Daoy (cell line): ENCODE measurements at places on chromosomes 12 and 14. TPM values are rescaled to one million over a fixed set of nuclear protein-coding genes. Genes with fewer than 3 reads are reported as not detected.

DNA sequence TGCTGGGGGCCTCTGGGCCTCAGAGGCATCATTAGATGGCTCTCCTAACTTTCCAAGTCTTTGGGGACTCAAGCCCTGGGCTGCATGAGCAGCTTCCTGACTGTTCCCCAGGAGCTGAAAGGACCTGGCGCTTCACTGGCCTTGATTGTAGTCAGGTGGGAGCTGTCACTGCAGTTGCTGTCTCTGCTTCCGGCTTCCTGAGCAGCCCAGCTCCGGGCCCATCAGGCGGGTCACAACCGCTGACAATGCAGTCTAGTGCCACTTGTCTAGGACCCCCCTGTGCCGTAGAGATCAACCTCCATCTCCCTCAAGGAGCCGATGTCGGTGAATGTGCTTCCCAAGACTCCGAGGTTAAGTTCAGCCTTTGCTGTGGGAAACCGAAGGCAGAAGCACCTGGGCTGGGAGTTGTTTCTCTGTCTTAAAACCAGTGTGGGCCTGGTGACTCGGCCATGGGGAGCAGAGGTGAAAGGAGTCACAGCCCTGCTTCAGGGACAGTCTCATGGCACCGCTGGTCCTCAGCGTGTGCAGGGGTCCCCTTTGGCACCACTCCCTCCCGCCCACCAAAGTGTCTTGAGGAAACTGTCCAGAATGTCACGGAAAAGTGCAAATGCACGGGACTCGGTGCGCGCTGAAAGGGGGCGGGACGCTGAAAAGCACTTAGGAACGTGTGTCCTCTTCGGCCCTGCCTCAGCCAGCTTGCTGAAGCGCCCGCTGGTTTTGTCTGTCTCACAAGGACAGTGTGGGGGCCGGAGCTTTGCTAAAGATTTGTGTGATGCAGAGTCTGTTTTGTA is 44.8 kb downstream of the PRIMA1 start:
- DNase-seq = no peak

Gene PTGER2
- total RNA-seq = 6.5 and 7.0 TPM in 2 replicates

Gene TCL1B
- total RNA-seq = 0.11 and 0.42 TPM in 2 replicates

Gene LMO3
- 0.33 and 1.1 TPM in 2 replicates for total RNA-seq

Gene KRT2
- total RNA-seq = 0.03 and 0.40 TPM in 2 replicates

Gene KIF26A
- 1.7 and 1.8 TPM in 2 replicates for total RNA-seq

DNA sequence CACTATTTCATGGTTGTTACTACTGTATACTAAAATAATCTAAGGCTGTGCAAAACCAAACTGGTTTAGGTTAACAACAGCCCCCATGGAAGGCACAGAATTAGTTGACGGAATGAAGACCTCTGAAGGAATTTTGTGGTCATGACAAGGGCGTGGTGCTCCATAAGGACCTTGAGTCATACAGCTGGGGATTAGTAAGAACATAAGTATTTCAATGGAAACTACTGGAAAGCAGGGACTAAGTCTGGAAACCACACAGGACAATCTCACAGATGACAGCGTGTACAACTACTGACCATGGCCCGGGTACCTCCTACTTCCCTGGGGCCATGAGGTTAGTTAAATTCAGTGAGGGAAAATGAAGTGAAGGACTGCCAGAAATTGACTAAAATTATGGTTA is 98.5 kb upstream of the PLEKHA5 start:
- DNase-seq = peak; percentile 83

Gene BRF1
- total RNA-seq = 39.9 and 41.7 TPM in 2 replicates

DNA sequence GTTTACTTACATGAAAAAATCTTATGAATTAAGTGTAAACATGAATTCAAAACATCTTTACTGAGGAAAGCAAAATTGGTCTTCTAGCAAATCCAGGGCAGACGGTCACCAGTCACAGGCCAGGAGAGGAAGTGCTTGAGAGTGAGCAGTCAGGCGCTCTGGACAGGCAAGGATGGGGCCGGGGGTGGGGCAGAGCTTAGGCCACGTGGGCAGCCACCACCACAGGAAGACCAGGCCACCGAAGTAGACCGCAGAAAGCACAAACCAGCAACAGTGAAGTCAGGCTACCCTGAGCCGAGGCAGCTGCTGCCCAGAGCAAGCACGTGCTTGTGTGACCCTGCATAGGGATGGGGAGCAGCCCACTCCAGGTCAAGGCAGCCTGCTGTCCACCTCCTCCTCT is 33.5 kb downstream of the SLC6A12 start:
- peak; percentile 79 for DNase-seq

DNA sequence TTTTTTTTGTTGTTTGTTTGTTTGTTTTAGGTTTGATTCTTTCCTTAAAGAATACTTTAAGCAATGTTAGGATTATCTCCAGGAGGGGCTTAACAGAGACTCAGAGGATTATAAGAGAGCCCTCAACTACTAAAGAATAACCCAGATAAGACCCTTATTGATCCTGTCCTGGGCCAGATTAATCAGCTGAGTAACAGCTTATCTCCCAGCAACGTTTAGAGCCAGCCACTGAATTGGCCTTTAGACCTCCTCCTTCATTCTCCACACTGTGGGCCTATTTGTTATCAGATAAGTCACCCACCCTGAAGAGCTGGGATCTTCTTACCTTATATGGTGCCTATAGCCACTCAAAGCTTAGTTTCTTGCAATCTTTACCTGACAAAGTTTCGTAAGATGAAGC is 71.1 kb downstream of the FIGNL2 start:
- no peak for DNase-seq

DNA sequence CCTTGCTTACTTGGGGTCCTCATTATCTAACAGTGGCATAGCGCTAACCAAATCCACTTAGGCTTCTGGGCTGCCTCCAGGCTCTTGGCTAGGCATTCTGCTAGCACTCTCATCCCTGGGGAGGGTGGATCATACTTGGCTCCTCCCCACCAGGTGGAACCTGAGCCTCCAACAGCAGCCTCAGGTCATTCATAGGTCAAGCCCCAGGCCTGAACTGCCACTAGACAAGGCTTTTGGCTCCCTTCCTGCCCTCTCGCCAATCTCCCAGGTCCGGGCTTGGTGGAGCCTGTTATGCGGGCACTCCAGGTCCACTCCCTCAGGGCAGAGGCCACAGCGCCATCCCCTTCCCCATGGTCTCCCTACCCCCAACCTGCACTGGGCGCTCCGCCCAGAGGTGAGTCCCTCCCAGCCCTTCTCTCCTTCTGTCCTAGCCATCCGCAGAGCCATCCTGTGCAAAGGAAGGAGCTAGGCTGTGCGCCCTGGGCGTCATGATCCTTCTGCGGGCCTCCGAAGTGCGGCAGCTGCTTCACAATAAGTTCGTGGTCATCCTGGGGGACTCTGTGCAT is 154.9 kb upstream of the AMIGO2 start:
- no peak for DNase-seq

DNA sequence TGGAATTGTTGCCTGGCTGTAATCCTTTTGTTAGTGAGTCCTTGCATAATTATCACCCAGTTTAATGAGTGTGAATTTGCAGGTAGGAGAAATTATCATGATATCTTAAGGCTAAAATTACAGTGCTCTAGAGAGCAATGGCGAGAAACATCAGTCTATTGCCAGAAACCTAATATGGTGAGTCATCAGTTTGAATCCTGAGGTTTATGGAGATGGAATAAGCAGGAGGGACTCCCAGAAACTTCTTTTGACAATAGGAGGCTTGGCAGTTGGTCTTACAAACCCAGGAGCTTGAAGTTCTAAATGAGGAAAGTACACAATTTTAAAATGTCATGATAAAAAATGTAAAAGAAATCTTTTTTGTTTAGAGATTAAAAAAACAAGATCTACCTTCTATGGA is 31.5 kb upstream of the CRADD start:
- peak; percentile 24 for DNase-seq

Gene NDRG2
- 6.3 and 22.7 TPM in 2 replicates for total RNA-seq

GRCh38 chr14:101814934-101815333 is 53.4 kb downstream of the PPP2R5C start:
- DNase-seq = no peak

DNA sequence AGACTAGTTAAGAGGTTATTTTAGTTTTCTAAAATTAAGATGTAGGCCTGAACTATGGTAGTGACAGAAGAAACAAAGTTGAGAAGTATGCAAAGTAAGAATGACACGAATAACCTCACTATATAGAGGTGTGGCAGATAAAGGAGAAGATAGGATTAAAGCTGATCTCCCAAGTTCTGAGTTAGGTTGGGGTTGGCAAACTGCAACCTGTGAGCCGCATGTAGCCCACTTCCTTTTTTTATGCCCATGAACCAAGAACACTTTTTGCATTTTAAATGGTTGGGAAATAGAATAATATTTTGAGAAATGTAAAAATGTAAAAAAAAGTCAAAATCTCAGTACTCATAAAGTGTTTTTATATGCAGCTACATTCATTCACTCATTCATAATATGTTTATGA is 34.3 kb downstream of the KTN1 start:
- DNase-seq = no peak

GRCh38 chr12:6735448-6736191 is 11.8 kb downstream of the COPS7A start:
- peak; percentile 54 for DNase-seq

Gene TMEM233
- 1.8 and 2.7 TPM in 2 replicates for total RNA-seq

- peak; percentile 44 for DNase-seq
Measured at GRCh38 chr12:91562476-91562875, 379.9 kb upstream of the DCN start.

Gene NTF3
- 12.7 and 25.3 TPM in 2 replicates for total RNA-seq

Gene TUNAR
- total RNA-seq = 0.34 and 1.3 TPM in 2 replicates

Gene ACSS3
- total RNA-seq = 4.2 and 7.0 TPM in 2 replicates

Gene LALBA
- not detected in 2 replicates for total RNA-seq

- DNase-seq = no peak
Measured at GRCh38 chr14:51205486-51205885, 34.6 kb upstream of the TMX1 start.

GRCh38 chr12:83818881-83819280 is 1093.7 kb downstream of the SLC6A15 start:
- DNase-seq = no peak

Gene TPPP2
- not detected in 2 replicates for total RNA-seq

- no peak for DNase-seq
Measured at GRCh38 chr14:32009976-32010581, 67.0 kb upstream of the ARHGAP5 start.

DNA sequence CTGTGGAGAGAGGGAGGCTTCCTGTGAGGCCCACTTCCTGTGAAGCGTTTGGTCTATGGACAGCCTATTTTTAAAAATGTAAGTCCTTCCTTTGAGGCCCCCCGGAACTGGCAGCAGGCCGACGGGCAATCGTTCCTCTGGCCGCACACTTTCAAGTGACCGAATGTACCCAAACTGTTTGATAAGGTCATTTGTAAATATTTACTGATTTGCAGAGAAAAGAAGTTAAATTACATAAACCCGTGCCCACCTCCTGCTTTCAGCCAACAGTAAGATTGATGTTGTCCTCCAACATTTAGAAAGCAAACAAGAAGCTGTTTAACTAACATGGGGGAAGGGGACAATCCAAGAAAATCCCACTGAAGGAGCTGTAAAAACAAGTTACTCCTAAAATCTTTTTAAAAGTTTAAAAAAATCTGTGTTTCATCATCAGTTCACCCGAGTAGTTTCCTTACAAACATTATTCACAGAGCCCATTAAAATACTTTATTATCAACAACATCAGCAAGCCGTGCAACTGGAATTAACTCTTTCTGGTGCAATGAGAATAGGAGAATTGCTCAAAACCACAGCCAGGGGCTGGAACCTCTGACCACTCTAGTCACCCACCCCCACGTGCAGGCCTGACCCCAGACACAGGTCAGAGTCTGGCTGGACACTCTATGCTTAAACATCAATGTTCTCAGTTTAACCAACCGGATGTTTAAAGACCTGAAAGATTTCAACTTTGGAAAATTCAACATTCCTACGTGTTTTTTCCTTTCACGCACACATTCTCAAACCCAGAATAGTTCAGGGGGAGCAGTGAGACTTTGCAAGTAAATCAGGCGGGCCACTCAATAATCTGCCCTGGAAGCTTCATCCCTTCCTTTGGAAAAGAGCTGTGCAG is 65.3 kb downstream of the FOXN3 start:
- DNase-seq = no peak

Gene LGR5
- total RNA-seq = not detected in 2 replicates

DNA sequence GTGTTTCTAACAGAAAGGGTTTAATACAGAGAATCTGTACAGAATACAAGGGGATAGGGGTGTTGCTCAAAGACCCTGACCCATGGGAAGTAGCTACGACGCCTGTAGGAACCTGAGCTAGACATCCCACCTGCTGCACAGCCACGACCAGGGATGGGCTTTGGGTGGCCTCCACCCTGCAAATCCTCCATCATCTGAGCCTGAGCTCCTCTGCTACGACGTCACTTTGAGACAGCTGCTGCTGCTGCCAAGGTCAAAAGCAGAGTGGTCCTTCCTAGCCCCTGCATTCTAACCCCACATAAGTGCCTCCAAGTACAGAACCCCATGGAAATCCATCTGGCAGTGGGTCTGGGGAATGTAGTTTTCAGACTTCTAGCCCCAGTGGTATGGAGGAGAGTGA is 43.8 kb downstream of the JAG2 start:
- DNase-seq = no peak

DNA sequence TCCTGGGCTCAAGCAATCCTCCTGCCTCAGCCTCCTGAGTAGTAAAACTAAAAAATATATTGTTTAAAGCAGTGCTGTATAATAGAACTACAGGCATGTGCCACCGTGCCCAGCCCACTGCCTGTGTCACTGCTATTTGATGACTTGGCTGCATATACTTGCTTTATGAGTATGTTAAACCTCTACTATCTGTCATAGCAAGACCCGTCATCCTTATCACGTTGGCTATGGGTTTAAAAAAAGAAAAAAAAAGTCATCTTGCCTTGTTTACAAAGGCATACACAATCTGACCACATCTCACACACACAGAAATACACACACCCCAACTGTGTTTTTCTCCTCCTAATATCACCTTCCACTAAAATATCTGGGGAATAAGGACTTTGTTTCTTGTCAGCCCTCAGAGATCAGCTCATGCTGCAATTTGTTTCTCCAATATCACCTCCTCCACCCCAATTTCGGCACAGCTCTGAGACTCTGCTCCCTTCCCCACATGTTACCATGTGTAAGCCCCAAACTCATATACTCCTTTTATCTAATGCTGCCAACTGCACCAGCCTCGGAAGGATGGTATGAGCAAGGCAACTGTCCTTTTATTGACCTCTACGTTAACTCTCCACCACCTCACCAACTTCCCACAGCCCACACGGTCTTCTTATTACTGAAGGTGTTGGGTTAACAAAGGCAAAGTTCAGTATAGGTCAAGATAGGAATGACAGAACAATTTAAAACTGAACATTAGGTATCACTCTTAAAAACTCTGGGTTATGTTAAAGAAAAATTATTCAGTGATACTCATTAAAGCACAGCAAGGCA is 802 bp upstream of the TMPRSS12 start:
- no peak for DNase-seq

- DNase-seq = peak; percentile 52
Measured at GRCh38 chr14:105537580-105538474, 11.4 kb downstream of the TMEM121 start.
